Activated naive CD4-positive, alpha-beta T cell (primary cell): ENCODE measurements at places on chromosomes 2 and 18.
A peak's percentile ranks its signal among the peaks of the same experiment; 100 is the strongest.

DNA sequence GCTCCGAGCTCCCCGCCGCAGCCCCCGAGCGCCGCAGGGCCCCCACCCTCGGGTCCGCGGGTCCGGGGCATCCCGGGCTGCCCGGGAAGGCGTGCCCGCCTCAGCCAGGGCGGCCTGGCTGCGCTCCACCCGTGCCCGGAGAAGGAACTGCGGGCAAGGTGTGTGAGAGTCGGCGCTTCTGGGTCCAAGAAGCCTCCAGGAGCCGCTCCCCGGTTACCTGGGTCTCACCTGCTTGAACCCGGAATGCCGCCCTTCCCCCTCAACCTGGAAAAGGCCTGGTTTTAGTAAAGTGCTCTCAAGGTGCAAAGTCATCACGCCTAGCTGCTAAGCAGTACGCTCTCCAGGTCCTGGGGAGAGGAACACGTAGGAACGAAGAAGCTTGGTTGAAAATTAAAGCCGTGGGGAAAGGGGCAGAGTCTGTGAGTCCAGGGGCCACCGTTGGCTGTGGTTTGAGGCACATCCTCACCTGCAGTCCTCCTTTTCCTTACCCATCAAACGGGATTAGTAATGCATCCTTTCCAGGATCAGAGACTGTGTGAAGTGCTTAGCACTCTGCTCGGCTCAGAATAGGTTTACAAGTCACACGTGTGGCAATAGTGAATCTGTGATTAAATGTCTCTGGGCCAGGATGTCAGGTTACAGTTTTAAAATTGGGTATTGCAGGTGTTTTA lies 1.2 kb downstream of the ASAP2 start:
- no peak for DNase-seq

GRCh38 chr2:46554397-46554796 lies 75.0 kb downstream of the TMEM247 start:
- DNase-seq, result no peak

GRCh38 chr2:191174442-191174841 lies 23.6 kb upstream of the STAT4 start:
- DNase-seq, result no peak

- DNase-seq, result no peak
Measured at GRCh38 chr18:49371786-49372185, 88.7 kb downstream of the DYM start.

DNA sequence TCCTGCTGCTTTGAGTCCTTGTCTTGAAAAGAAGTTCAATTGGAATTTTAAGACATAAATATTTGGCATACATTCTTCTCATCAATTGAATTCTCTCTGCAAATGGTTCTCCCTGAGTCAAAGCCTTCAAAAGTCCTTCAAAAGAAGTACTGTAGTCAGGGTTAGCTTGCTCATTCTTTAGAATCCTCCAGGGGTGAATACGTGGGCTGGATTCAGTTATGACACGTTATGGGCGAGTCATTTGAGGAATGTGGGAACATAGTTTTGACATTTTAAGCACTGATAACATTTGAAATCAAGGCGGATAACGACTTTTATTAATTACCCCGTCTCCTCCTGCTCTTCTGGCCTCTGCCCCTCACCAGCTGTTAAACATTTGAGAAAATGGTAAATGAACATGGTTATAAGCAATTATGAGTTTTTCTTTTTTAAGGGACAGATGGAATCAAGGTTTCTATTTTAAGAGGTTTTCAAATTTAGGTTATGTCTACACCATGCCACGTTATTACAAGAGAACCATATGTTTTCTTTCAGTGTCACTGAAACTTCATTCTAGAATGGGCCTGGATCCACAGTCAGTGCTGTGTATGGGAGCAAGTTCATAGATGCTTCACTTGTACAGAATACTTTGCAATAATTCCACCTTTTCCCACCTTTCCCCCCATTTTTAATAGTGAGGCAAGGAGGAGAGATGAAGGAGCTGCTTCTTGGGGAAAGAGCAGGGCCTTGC lies 273.1 kb downstream of the TSN start:
- DNase-seq, result no peak

DNA sequence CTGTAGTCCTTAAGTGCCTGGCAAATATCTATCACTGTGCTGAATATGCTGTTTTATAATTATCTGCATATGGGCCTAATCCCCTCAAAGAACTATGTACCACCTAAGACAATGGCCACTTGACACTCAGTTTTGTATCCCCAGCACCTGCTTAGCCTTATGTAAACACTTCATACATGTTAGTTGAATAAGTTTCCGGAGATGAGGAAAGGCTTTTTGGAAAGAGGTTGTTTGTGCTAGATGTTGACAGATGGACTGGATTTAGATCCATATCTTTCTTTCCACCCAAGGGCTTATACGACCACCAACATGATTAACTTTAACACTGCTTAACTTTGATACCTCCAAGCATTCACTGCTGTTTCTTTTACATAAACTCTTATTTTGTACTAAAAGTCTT lies 63.3 kb downstream of the FAM228A start:
- no peak for DNase-seq

DNA sequence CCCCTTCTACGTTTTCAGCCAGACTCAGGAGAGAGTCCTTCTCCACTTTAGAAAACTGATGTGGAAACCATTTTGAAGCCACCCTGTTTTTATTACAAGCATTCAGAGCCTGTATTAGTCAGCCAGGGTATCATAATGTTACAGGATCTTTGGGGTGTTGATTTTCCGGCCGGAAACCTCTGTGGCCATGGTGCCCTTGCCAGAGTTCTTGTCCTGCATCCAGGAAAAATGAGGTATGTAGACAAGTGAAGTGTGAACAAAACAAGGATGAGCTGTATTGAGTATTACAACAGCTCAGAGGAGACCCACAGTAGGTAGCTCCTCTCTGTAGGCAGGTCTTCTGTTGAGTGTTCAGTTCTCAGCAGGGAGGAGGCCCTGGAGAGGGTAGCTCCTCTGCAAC lies 241.0 kb upstream of the COPS8 start:
- no peak for DNase-seq

GRCh38 chr2:173251225-173251624 lies 103.4 kb upstream of the CDCA7 start:
- DNase-seq, result no peak

GRCh38 chr2:29010946-29011345 lies 29.8 kb downstream of the TOGARAM2 start:
- peak; percentile 40 for DNase-seq

GRCh38 chr2:145169285-145169684 lies 649.4 kb upstream of the ZEB2 start:
- no peak for DNase-seq

DNA sequence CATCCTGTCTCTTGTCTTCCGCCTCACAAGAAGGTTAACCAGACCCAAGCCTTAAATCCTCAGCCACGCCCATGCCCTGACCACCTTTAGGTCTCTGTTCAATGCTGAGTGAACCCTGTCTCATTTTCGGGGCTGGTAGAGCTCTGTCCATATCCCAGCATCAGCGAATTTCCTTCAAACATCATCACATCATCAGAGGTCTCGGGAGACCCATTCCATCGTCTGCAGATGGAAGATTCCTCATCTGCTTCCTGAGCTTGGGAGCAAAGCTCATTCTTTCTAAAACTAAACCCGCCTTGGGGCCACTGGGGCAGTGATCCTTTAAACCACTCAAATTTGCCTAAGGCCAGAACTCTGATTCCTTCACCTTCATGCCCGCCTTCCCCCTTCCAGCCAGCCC lies 173.7 kb downstream of the TTC32 start:
- no peak for DNase-seq
